HFF-Myc (cell line): ENCODE measurements at places on chromosomes 11 and 22.

DNA sequence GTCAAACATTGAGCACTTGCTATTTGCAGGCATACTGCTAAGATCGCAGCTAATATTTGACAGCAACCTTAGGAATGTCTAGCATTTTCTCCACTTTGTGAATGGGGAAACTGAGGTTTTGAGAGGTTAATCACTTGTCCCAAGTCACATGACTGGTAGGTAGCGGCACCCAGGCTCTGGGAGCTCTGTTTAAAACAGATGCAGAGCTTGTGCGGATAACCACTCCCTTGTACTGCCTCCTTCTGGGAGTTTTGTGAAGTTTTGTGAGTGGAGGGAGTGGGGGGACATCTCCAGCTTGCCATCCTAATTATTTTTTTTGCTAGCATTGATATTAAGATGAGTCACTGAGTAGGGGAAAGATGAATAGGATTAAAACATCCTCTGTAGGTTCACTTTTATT, 134.7 kb downstream of the GRIK4 start:
- no peak for DNase-seq

DNA sequence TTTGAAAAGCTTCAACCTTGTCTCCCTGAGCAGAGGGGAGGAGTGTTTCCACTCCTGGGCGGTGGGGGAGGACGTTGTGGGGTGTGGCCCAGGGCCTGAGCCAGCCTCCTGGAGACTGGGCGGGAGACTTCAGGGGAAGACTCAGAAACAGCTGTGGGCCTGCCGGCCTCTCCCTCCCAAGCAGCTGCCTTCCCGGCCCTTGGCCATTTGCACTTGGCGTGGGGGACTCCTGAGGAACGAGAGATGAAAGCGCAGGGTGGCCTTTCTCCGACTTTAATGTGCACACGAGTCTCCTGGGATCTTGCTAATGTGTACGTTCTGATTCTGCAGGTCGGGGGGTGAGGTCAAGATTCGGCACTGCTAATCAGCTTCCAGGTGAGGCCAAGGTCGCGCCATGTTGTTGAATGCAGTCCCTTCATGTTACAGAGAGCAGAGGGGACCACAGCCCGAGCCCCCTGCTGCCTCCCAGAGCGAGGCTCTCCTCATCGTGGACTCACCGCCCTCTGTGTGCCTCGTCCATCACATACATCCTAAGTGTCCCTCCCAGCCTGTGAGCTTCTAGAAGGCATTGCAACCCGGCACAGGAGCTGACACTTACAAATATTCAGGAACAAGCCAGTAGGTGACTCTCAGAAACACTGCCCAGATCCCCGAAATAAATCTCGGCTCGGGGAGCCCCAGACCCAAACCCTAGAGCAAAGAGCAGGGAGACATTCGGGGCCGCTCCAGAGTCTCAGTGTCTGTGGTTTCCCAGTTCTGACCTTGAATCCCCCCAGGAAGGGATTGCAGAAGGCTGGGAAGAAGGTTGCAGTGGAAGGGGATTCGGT, 7.7 kb downstream of the LIF start:
- no peak for DNase-seq

DNA sequence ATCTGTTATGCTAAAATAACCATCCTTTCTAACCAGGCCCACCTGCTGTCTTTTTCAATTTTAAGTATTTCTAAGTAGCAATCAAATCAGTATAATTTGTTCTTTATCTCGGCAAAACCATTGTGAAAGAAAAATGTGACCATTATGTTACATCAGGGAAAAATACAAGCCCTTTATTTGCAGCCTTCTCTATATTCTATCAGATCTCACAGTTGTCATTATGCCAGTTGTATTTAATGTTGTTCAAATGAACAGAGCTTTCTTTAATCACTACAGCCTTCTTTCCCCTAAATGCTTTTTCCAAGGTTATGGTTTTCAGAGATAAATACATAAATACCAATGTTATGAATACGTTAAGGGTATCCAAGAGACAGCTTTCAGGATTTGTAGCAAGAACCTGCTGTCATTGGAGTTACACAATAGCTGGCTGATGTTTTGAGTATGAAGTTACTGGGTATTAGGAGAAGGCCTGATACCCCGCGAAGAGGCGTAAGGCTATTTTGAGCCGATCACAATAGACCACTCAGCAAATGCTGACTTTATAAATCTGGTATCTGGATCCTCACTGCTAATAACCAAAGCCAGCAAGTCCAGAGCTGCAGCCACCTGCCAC, 406.3 kb downstream of the CADM1 start:
- no peak for DNase-seq

- DNase-seq = no peak
Measured at GRCh38 chr11:128261011-128261421, 326.3 kb downstream of the ETS1 start.

DNA sequence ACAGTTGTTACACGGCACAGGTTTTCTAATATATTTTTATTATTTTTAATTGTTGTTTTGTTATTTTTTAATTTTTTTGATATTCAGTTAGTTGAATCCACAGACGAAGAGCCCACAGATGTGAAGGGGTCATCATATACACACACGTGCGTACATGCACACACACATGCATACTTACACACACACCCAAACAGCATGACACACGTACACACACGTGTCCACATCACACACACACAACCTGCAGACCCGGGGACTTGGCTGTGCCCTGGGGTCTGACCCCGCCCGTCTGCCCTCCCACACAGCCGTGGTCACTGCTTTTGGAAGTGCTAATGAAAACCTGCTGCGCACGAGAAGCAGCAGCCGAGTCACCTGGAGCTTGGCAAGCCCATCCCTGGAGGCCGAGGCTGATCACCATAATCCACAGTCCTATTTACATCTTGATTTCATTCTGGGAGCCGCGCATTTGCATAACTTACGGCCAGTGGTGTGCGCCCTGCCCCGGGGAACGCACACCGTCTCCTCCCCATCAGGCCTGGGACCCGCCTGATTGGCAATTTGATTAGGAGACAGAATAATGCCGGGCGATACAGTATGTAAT, 110.3 kb downstream of the BRD1 start:
- DNase-seq = no peak

DNA sequence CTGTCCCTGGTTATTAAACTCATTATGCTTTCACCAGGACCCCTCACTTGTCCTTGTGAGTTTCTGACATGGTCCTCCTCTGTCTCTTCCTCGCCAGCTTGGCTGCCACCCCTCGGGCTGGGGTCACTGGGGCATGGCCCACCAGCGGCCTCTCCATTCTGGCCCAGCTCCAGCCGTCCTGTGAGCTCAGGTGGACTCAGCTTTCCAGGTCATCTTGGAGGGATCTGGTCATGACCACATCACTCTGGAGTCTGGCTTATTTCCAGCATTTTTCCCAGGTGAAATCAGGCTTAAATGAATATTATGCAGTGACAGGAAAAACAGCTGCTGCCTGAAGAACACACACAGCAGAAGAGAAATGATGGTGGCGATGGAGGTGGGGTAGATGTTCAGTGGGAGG, 224.5 kb downstream of the ADAMTS15 start:
- no peak for DNase-seq

- DNase-seq = no peak
Measured at GRCh38 chr22:50139843-50140415, 30.6 kb upstream of the PANX2 start.

DNA sequence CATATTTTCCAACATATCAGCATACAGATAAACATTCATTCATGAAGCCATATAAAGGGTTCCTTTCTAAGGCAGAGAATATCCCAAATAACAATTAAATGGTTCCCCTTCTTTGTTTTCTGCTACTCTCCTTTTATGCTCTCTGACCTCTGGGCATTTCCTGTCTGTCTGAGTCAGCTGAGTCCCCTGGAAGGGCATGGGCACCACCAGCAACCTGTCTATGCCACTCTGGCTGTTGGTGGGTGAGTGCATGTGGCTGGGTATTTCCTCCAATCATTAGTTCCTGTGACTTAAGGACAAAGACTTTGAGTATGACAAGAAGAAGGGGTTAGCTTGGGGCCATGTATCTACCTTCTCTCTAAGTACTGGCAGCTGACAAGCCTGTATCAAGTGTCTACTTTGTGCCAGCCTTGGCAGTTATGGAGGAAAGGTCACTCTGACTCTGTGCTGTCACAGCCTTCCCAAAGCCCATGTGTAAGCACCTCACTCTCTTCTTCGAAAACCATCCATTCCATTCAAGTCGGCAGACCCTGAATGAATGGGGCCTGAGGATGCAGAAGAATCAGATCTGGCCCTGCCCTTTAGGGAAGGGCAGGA, 86.3 kb upstream of the PHOX2A start:
- DNase-seq = no peak

GRCh38 chr11:104191124-104191523, 27.2 kb upstream of the PDGFD start:
- DNase-seq = peak; percentile 1

- DNase-seq = no peak
Measured at GRCh38 chr11:89613911-89614310, 96.2 kb upstream of the TRIM77 start.

DNA sequence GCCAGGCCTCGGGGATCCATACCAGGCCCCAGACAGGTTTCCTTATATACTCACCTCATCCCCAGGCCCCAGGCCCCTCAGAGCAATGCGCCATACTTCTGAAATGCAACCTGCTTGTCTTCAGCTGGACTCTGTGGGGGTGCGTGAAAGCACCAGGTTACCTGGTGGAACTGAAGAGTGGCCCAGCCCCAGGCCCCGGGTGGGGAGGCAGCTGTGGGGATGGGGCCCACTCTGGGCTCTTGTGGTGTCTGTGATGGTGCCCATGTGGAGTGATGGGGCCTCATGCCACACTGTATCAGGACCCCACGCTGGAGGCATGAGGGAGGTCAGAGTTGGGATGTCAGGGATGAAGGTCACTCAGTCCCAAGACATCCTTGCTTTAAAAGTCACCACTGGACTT, 999.0 kb downstream of the BRD1 start:
- no peak for DNase-seq

GRCh38 chr11:2452321-2453012, 7.7 kb downstream of the KCNQ1 start:
- DNase-seq = peak; percentile 2

DNA sequence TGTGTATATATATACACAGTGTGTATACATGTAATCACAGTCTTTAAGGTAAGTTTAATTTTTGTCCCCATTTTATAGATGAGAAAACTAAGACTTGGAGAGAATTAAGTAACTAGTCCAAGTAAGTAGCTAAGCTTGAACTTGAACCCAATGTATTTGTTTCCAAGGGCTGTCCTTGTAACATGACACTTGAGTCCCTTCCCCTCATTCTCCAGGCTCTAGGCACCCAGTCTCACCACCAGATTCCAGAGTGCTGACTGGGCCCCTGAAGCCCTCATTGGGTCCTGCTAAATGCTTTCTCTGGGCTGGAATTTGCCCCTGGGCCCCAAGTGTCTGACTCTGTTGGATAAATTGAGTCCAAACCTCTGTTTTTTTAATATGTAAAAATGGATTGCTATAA, 45.5 kb downstream of the ADM start:
- no peak for DNase-seq

GRCh38 chr11:19281041-19281440, 40.3 kb upstream of the E2F8 start:
- DNase-seq = no peak

- DNase-seq = peak; percentile 72
Measured at GRCh38 chr11:57424792-57425564, 1.9 kb downstream of the SLC43A3 start.
